ENCODE measurements at places on chromosomes 5 and 9.

GRCh38 chr5:175288048-175288621, 155.8 kb downstream of the DRD1 start:
- no peak for DNase-seq

- DNase-seq, result no peak
These were observed 17.0 kb upstream of the MYO10 start for GRCh38 chr5:16952968-16953671.

DNA sequence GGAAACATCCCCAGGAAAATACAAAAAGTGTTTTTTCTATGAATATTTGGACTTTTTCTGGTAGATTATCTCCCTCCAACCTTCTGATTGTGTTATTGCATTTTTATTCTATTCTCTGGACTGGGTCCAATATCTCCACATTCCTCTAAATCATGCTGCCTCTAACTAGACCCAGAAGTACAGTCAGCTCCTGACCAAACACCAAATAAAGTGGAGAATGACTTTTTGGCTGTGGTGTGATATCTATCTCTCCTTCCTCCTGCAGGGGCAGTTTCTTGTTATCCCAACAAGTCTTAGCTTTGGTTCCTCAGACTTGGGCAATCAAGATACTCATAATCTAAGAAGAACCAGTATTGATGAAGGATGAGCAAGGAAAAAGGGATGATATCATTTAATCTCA, 3.2 kb upstream of the RAI14 start:
- no peak for DNase-seq

GRCh38 chr5:125152044-125152443, 405.6 kb upstream of the ZNF608 start:
- DNase-seq, result no peak

DNA sequence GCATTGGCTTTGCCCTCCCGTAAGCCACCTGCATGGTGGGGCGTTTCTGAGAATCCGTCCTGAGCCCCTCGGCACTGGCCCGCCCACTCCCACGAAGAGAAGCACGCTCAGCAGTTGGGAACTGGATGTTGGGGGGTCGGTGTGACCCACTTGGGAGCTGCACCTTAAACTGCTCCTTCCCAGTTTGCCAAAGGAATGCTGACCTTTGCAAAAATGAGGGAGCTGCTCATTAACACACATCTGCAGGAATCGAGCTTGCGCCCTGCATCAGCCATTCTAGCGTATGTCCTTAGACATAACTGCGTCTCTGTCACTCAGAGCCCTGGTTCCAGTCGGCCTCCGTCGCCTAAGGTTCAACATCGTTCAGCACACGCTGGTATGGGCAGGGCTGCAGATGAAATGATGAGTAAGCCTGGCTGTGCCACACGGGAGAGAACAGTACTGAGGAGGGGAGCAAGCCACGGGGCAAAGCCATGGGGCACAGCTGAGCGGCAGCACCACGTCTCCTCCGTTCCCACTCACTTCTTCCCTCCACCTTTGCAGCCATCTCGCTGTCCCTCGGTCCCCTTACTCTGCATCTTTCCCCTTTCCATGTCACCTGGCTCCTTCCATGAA, 28.8 kb upstream of the NCS1 start:
- DNase-seq, result no peak
